ENCODE measurements at places on chromosomes 12 and 14.

GRCh38 chr14:105128059-105128458, 40.5 kb downstream of the JAG2 start:
- DNase-seq = no peak

- DNase-seq = no peak
Measured at GRCh38 chr12:58732894-58733293, 187.4 kb downstream of the LRIG3 start.

DNA sequence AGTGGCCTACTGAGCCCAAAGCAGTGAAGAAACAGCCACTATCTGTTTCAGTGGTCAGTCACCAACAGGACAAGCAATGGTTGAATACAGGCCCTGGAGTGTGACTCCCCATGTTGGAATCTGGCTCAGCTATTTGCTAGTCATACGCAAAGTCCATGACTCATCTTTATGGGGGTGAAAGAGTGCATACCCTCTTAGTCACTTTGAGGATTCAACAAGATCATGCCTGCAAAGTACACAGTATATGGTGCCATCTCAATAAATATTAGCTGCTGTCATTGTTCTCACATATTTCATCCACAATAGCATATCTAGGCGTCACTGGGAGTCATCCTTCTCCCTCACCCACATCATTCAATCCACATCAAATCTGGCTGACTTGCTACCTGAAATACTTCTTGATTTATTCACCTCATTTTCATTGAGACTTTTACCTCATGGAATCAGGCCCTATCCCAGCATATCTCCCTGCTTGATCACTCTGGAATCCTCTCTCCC, 26.4 kb upstream of the STAB2 start:
- DNase-seq = no peak

DNA sequence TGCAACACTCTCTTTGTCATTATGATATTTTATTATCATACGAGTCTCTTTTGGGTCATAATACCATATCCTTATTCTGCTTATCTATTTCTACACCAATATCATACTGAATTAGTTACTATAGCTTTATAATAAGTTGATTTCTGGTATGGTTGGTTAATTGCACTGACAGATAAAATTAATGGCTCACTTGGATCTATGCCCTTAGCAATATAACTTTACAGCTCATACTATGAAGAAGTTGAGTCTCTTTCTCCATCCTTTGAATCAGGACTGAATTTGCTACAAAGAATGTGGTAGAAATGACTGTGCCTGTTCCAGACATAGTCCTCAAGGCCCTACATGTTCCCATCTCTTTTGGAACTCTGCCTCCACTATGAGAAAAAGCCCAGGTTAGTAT, 139.7 kb upstream of the DYRK2 start:
- no peak for DNase-seq

DNA sequence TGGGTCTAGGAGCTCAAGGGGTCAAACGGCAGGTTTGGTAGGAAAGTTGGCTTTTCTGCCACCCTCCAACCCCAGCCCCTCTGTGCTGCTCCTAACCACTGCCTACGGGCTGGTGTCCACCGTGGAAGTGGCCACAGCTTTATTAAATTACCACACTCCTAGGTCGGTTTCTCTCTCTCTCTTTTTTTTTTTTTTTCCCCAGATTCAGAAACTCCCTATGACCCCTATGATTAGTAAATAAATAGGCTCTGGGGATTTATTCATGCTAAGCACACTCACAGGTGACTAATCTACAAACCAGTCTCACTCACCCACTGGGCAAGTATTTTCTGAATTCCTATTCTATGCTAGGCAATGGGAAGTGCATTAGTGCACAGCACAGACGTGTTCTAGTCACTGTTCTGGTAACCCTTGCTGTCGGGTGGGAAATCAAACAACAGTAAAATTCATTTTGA, 8.7 kb upstream of the DDX47 start:
- no peak for DNase-seq

GRCh38 chr12:4044736-4045730, 171.8 kb upstream of the PARP11 start:
- DNase-seq = no peak

GRCh38 chr14:64841121-64841651, 38.5 kb downstream of the SPTB start:
- DNase-seq = no peak

DNA sequence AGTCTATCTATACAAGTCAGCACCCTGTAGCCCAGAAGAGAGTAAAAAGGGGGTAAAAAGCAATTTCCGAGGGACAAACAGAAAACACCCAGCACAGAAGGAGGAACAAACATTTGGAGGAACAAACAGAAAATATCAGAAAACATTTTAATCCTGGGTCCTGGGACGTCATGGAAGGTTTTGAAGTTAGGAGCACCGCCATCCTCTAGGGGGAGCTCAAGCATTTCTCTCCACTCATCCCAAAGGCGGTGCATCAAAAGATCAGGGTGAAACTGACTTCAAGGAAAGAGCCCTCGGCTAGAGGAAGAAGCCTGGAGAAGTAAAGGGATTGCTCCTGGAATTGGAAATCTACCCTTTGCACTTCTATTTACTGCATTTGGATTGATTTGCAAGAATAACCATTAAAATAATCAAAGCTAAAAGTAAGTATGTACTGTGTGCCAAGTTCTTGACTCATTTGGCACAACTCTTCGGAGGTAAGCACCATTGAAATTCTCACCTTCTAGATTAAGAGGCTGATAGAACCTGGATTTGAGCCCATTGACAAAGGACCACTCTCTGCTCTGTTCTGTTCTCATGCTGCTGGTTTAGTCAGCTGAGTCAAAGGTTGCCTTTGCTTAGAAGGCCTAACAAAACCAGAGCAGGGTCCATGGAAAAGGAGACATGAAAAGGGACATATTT, 17.2 kb upstream of the POC1B start:
- peak; percentile 51 for DNase-seq

GRCh38 chr12:111409403-111409779, 3.7 kb downstream of the SH2B3 start:
- no peak for DNase-seq

DNA sequence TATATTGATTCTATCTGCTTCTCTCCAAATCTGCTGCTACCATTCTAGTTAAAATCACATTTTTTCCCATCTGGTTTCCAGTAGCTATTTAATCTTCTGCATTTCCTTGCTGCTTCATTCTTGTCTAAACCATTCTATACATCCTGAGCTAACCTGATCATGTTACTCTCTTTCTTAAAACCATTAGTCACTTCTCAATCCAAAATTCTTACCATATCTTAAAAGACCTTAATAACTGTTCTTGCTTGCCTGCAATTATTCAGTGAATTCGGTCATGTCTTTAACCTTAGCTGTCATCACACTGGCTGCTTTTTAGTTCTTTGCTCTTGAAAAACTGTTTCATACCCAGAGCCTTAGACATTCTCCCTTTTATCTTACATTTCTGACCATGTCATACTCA, 56.4 kb upstream of the PZP start:
- DNase-seq = no peak

GRCh38 chr12:133129368-133130037, 571 bp downstream of the ZNF891 start:
- DNase-seq = no peak

GRCh38 chr14:67973436-67973835, 153.9 kb downstream of the RAD51B start:
- no peak for DNase-seq

GRCh38 chr14:20820063-20820904, 17.6 kb upstream of the RNASE1 start:
- no peak for DNase-seq

GRCh38 chr14:28254768-28255167, 511.8 kb upstream of the FOXG1 start:
- DNase-seq = no peak

DNA sequence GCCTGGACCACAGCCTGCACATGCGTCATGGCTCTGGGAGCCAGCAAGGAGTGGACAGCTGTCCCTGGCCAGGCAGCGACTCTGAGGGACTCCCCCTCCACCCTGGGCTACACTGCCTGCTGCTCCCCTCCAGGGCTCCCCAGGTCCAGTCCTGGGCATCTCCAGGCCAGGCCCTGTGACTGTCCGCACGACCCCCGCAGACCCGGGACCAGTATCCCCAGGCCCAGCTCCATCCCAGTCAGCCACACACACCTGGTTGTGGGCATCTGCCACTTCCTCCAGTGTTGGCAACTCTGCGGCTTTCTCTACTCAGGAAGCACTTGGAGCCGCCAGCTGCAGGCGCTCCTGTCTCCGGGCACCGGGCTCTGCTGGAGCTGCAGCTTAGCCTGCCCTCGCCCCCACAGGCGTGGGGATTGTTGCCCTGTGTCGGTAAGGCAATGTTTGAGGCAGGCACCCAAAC, 2.4 kb downstream of the ULK1 start:
- no peak for DNase-seq

DNA sequence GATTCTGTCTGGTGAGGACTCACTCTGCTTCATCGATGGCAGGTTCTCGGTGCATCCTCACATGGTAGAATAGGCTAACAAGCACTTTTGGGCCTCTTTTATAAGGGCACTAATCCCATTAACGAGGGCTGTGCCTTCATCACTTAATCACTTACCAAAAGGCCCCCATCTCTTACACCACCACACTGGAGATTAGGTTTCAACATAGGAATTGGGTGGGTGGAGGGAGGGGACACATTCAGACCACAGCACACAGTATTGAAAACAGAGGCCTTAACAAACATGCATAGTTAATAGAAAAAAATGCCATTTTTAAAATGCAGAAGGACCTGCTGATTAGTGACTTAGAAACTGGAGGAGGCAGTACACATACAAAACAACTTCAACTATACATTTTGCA, 61.6 kb downstream of the SPPL3 start:
- no peak for DNase-seq

DNA sequence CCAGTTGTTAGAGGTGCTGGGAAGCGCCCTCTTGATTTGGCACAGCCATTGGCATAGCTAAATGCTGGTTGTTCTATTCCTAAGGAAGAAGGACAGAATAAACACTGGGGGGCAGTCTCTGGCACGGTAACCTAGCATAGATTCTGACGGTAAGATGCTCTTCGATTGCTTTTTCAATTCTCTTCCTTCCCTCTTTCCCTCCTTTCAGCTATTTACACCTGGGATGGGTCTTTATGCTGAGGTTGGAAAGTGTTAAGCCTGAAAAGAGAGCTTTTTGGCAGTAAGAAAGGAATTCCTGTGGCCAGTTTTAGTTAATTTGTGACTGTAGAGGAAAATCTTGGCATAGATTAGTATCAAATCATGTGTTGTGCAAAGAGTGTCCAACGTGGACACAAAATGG, 162.8 kb downstream of the SNAPC1 start:
- DNase-seq = no peak

DNA sequence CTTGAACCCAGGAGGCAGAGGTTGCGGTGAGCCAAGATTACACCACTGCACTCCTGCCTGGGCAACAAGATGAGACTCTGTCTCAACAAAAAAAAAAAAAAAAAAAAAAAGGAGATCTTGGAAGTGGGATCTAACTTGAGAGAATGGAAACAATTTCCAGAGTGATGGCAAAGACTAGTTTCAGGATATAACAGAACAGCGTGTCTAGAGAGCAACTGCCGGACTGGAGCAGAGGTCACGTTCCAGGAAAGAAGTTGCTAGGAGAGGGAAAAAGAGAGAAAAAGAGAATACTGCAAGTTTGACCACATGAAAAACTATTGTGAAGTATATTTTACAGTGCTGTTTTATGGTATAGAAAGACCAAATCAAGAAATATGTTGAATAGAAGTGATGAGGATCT, 118.0 kb downstream of the MON2 start:
- no peak for DNase-seq

DNA sequence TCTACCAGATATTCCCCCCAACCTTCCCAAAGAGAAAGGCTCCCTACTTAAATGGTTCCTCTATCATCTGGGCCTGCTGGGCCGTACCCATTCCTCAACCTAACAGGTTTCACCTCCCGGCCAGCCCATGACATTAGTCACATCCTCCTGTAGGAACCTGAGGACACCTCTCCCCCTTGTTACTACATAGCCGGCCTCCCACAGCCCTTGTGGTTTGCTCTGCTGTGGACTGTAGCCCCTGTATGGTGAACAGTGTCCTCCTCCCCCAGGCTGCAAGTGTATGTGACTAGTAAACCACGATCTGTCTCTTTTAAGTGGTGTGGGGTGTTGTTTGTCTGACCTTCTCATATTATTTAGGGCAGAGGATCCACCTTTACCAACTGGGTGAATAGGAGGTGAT, 371.7 kb downstream of the RGS6 start:
- DNase-seq = no peak

DNA sequence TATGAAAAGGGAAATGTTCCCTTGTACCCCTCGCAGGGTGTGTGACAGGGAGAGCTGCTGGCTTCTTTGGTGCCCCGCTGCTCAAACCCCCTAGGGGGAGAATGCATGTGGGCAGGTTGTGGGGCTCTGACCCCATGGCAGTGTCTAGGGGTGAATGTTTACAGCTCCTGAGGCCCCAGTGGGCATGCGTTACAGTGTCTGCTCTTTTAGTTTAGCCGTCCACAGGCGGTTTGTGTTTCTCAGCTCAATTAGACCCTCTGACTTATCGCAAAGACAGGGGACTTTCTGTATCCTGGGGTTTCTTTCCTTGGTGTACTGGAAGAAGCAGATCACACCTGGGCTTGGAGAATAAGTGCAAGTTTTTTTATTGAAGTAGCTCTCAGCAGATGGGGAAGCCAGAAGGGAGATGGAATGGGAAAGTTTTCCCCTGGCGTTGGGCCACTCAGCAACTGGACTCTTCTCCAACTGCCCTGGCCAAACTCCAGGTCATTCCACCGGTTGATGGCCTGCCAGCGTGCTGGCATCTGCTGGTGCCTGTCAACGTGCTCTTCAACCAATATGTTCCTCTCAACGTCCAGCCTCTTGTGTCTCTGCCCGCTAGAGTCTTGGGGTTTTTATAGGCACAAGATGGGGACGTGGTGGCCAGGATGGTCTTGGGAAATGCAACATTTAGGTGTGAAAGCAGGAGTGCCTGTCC, 720.9 kb downstream of the FSCB start:
- no peak for DNase-seq

- no peak for DNase-seq
Measured at GRCh38 chr12:41531147-41531829, 343.2 kb downstream of the PDZRN4 start.

DNA sequence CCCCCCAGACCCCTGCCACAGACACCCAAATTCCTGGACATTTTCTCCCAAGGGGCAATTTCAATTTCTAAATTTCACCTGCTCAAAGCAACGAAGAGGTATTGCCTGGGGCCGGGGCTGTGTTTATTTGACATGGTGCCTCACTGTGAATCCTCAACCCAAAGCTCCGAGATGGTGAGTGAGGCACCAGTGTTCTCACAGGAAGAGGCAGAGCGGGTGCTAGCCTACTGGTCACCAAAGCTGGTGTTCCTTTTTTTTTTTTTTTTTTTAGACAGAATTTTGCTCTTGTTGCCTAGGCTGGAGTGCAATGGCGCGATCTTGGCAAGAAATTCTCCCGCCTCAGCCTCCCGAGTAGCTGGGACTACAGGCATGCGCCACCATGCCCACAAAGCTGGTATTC, 14.8 kb upstream of the SH2B3 start:
- DNase-seq = no peak

- no peak for DNase-seq
Measured at GRCh38 chr12:106080041-106080790, 58.5 kb downstream of the NUAK1 start.

DNA sequence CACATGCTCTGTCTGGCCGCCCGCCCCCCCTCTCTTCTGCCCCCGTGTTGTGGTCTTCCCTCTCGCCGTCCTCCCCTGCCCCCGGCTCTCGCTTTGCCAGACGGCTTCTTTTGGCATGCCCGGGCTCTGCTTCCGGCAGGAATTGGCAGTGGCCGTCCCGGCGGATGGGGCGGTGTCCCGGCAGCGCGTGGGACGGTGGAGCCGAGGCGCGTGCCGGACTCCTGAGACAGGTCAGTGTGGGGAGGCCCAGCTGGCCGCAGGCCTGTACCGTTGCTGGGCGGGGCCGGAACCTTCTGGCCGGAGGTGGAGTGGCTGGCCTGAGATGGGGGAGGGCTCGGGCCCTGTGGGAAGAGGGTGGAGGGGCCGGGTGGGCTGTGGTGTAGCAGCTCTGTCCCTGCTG, 17.1 kb downstream of the KIF26A start:
- DNase-seq = no peak

Data from activated T-cell treated with anti-CD3 and anti-CD28 coated beads for 24 hours (primary cell).